NCI-H1436 treated with DMSO at 0.1 percent for 48 hours (cell line): ENCODE measurements at places on chromosomes 16 and 17.
A peak's percentile ranks its signal among the peaks of the same experiment; 100 is the strongest.

GRCh38 chr17:37117373-37118142 is 168.8 kb downstream of the AATF start:
- DNase-seq, result peak; percentile 63

DNA sequence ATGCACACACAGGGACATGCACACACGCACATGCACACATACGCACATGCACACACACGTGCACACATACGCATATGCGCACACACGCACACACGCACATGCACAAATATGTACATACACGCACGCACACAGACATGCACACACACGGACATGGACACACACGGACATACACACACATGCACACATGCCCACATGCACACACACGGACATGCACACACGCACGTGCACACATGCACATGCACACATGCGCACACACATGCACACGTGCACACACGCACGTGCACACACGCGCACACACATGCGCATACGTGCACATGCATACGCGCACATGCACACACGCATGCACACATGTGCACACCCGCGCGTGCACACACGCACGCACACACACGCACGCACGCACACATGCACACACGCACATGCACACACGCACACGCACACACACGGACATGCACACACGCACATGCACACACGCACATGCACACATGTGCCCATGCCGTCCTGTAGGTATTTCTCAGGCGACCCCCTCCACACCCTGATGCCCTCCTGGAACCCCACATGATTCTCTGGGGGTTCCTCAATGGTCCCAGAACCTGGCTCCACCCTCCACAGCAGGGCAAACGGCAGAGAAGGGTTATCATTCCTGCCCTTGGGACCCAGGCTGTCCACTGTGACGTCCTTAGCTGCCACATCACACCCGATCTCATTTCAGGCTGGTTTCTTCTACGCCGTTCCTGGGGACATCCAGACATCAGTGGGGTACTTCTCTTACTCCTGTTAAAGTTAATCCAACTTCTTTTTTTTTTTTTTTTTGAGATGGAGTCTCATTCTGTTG is 9.6 kb upstream of the RBFOX3 start:
- DNase-seq, result no peak

- no peak for DNase-seq
Observed at GRCh38 chr17:6862825-6863224, 31.3 kb upstream of the TEKT1 start.

DNA sequence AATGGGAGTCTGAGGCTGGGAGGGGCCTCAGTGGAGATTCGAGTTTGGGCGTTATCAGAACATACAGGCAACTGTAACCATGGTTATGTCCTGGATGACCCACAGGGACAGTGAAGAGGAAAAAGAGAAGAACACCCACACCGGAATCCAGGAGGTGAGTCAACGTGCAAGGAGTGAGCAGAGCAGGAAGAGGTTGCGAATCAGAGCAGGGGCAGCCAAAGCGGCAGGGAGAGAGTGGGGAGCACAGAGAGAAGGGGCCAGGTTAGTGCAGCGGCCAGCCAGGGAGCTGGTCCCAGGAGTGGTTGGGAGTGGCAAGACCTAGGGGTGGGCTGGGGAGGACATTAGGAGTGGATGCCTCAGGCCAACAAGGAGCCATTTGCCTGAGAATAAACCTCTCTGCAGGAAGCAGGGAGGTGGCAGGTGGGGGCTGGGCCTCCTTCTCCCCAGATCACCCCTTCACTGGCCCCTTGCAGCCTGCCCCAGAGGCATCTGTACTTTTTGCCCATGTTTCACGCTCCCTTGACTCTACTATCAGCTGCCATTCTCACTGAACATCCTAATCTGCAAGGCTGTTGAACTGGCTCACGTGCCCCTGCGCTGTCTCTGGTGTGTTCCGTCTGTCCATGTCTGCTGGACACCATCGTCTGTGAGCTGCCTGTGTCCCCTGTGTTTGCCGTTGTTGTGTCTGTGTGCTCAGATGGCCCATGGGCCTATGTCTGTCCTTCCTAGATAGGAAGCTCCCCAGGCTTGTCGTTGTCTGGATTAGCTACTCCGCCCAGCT is 5.1 kb downstream of the KRT13 start:
- no peak for DNase-seq

DNA sequence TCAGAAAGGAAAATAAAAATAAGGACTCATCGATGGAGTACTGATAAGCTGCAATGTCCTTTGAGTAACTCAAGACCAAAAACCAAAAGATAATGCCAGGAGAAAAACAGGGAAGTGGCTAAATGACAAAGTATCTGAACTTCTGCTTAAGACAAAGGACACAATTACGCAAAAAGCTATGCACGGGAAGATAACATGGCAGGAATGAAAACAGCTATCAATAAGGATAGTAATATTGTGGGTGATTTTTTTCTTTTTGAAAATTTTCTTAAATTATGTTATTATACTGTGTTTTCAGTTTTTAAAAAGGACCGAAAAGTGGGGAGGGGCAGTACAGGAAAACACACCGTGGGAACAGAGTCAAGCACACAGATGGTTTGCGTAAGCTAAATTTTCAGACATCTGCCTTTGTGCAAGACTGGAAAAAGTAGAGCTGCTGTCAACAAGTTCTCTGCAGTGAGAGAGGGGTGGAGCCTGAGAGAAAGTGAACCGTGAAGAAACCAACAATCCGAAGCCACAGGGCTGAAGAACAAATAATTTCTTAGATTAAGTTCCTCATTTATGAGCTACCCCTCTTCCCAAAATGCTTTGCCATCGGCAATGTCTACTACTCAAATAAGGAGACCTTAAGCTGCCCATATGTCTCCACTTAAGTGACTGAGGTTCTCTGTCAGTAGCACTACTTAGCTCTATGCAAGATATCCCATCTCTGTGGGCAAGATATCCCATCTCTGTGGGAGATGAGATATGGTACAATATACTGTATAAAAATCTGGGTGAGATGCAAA is 99.9 kb upstream of the CORO6 start:
- DNase-seq, result no peak

GRCh38 chr17:72063756-72064450 is 56.9 kb upstream of the SOX9 start:
- no peak for DNase-seq

- DNase-seq, result no peak
Observed at GRCh38 chr17:75269844-75270217, 1.2 kb downstream of the MIF4GD start.

GRCh38 chr17:52140601-52141000 is 17.9 kb downstream of the CA10 start:
- DNase-seq, result no peak

DNA sequence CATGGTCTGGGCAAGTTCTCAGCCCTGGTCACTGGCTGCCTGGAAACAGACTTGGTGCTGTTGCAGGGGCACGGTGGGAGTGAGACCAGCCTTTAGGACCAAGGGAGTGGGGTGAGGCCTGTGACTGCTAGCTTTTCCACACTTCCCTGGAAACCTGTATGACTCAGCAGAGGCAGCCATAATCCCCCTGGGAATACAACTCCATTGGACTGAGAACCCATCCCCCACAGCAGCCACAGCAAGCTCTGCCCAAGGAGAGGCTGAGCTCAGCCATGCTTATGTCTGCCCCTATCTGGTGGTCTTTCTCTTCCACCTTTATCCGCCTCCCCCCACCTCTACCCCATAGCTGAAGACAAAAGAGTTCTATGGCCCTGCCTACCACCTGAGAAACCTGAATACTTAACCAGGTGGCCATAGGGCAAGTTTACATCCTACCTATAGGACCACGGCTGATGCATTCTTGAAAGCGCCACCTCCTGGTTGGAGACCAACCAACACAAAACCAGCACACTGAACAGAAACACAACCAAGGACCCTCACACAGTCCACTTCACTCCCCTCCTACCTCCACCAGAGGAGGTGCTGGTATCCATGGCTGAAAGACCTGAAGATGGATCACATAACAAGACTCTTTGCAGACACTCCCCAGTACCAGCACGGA is 816.2 kb upstream of the SOX9 start:
- DNase-seq, result no peak

- DNase-seq, result no peak
Observed at GRCh38 chr17:8312726-8313600, 2.9 kb downstream of the ARHGEF15 start.

DNA sequence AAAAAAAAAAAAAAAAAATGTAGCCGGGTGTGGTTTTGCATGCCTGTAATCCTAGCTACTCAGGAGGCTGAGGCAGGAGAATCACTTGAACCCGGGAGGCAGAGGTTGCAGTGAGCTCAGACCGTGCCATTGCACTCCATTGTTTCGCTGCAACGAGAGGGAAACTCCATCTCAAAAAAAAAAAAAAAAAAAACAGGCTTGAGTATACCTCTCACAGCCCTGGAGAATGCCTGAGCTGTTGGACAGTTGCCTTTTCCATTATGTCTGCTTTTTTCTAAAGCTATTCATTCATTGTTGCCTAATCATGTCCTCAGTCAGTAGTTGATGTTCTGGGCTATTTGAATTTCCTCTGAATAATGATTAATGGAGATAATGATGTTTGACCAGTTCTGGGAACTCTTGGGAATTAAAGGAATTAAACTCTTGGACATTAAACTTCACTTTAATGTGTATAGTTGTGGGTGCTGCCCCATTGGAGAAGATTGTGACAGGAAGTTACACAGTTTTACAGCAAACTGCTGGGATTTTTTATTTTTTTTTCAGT is 11.8 kb downstream of the HMOX2 start:
- no peak for DNase-seq

- DNase-seq, result no peak
Observed at GRCh38 chr16:67526149-67526791, 2.4 kb upstream of the RIPOR1 start.

DNA sequence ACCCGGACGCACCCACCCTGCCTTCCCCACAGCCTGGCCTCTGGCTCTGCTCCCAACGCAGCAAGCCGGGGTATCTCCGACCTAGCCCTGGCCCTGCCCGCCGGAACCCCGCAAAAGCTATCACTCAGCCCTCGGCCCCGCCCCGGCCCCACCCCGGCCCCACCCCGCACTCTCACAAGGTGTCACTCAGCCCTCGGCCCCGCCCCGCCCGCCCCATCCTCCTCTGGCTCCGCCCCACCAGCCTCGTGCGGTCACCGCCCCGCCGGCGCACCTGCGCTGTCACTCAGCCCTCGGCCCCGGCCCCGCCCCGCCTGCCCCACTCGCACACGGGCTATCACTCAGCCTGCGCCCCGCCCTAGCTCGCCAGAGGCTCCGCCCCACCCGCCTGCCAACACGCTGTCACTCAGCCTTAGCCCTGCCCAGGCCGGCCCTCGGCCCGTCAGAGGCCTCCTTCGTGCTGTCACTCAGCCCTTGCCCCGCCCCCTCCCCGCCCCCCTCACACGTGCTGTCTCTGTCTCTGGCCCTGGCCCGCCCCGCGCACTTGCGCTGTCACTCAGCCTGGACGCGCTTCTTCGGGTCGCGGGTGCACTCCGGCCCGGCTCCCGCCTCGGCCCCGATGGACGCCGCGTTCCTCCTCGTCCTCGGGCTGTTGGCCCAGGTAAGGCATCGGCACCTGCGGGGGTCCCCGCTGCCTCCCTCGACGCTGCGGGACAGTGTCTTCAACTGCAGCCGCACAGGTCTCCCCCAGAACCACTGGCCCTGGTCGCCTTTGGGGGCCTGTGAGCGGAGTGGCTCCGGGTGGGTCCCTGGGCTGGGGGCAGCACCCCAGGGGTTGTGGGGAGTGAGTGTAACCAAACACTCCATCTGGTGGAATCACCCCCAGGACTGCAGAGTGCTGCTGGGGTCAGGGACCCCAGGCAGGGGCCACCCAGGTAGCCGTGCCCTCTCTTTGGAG is at the start of gene CDH15:
TSS of gene CDH15 (plus strand) at position 533 of the 955 bp plus-strand sequence. CDS start at position 617, 84 bp downstream.
- DNase-seq, result peak; percentile 49

DNA sequence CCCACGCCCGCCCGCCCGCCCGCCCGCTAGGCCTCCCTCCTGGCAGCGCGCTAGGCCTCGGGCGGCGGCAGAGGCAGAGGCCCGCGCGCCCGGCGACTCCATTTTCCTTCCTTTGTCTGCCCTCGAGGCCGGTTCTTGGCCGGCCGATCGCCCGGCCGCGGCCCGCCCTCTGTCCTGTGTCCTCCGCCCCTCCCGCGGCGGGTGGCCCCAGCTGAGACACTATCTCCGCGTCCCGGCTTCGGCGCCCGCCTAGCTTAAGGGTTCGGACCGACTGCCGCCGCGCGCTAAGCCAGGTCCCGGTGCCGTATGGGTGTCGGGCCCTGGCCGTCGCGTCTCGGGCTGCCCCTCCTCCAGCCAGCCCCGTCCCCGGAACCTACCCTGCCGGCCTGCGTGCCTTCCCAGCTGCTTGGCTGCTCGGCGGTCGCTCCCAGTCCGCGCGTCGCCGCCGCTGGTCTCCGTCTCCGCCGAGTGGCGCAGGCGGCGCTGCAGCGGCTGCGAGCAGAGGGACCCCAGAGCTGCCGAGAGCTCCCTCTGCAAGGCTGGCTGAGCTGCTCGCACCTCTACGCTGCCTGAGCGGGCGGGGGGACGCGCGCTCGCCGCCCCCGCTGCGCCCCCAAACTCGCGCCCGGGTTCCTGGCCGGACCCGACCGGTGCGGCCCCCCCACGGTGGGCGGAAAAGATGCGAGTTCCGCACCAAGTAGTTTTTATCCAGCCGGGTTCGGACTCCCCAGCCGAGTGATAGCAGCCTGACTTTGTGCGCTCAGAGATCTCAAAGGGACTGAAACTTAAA is 787 bp downstream of the CTCF start:
- no peak for DNase-seq

GRCh38 chr16:75109732-75110243 is 6.8 kb downstream of the LDHD start:
- DNase-seq, result no peak

- DNase-seq, result no peak
Observed at GRCh38 chr17:42895185-42895555, 5.4 kb upstream of the G6PC1 start.

DNA sequence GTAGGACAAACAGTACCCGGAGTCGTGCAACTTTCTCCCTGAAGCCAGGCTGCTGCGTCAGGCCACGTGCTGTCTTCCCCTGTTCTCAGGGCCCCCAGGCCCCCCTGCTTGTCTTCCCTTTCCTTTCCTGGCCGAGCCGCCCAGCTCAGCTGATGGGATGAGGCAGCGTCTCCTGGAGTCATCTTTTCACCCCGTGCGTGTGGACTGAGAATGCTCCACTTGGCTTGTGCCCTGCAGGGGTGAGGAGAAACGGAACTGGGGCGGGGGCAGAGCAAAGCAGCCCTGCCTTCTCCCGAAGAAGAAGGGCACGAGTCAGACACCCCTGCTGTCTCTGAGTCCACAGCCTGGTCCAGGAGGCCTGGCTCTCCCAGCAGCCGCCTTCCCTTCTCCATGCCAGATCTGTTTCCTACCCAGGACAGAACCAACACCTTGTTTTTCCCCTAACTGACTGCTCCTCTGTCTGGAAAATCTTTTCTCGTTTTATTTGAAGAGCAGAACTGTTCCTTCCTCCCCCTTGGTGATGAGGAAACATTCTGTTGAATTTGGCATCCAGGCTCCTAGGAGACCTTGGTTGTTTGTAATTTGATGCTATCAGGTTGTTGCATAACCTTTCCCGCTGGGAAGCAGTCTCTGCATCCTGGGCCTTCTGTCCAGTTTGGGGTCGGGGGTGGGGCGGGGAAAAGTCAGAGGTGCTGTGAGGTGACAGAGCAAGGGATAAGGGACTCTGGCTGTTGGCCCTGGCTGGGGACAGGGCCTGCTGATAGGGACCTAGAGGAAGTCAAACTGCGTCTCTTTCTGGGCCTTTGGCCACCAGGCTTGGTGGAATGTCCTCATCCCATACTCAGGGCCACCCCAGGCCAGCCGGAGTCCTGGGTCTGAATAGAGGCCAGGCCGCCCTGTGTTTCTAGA is 78.8 kb downstream of the WIPI1 start:
- no peak for DNase-seq

GRCh38 chr16:73034374-73034773 is 13.6 kb downstream of the ZFHX3 start:
- DNase-seq, result no peak

GRCh38 chr17:40345994-40346764 is 18.4 kb downstream of the GJD3 start:
- no peak for DNase-seq
